ENCODE measurements at places on chromosomes 7 and 10.

DNA sequence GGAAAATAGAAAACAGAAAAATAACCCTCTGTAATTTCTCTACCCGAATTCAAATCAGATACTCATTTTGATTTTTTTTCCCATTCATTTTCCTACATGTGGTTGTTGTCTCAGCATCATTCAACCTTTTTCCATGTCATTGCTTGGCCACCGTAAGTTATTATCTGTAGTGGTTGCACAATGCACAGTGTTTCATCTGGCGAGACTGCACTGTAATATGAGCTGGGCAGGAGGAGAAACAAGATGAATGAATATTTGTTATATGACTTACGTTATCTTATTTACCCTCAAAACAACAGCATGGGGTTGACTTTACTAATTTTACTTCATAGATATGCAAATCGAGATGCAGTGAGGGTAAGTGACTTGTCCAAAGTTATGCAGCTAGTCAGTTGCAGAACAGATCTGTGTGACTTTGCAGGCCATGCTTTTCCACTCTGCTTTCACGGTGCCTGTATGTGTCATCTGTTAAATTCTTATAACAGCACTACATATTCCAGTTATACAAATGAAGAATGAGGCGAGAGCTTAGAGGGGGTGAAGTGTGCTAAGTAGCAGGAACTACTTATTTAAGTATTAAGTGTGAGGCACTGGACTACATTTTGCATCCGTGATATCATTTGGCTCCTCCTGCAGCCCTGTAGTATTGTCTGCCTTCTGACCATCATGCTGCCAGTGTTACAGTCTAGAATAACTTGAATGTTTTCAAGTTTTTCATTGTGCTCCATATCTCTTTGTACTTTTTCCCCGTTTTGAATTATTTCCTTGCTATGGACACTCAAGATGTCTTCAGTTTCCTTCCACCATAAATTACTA is 56.7 kb downstream of the ZMYND11 start:
- peak; percentile 68 for DNase-seq

- no peak for DNase-seq
Observed at GRCh38 chr10:101052285-101052684, 9.5 kb upstream of the KAZALD1 start.

DNA sequence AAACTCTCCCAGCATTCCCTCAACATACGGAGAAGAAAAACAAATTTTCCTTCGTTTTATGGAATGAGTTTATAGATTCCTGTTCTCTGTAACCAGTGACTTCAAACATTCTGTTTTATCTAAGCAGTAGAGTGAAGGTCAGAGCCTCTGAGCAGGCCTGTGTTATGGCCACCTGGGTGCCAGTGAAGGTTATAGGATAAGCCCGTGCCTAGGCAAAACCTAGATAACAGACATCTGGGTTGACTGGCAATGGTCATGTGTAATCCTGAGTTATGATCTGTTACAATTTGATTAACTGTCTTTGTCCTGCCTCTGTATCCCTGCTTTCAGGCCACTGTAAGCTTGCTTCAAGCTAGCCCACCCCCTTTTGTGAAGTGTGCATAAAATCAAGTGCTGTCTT is 8.3 kb downstream of the LSM5 start:
- no peak for DNase-seq

DNA sequence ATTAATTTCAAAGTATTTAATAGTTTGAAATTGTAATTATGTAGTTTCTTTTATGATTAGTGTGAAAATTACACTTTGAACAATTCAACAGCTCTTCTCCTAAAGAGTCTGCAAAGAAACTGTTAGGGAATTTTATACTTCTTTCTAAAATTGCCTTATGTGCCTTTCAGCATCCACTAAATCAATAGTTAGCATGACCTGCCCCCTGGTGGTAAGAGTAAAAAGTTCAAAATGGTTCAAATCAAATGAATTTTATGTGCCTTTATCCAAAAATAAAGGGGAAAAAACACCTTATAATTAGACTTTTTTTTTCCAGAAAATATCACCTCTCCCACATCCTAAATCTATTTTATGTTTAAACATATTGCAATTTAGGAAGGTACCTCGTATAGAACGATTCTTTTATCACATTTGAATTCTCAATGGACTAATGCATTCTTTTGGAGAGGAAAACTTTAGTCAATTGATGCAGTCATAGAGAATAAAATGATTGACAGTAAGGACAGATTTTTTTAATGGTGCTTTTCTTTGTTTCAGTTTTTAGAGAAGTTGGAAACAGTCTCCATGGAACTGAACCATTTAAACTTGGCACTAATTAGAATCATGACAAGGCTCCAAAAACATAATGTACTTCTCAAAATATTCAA is 163.7 kb downstream of the SEMA3D start:
- DNase-seq = peak; percentile 16

GRCh38 chr10:62177111-62177510 is 91.5 kb downstream of the RTKN2 start:
- DNase-seq = no peak

GRCh38 chr10:103597003-103597402 is 103.5 kb downstream of the NEURL1 start:
- no peak for DNase-seq

- DNase-seq = no peak
Observed at GRCh38 chr7:12291870-12292269, 80.8 kb downstream of the TMEM106B start.

DNA sequence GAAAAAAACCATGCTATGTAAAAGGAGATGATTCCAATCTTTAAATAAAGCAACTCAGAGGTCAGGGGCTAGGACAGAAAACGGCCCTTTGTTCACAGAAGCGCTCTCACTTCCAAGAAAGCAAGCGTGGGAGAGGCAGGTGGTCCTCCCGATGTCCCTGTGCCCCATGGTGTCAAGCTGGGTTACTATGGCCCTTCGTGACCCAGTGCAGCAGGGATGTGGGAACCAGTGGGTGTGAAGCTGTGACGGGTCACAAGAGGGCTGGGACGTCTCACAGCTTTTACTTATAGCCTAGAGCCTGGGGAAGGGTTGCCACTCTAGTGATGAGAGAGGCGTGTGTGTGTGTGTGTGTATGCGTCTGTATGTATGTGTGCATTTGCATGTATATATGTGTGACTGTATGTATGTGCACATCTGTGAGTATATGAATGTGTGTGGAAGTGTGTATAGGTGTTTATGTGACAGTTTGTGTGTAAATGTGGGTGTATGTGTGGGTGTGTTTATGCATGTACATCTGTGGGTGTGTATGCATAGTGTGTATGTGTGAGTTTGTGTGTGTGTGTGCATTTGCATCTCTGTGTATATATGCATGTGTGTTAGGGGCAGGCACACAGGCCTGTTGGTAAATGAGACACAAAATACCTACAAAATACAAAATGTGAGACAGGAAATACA is 25.2 kb downstream of the HTRA1 start:
- no peak for DNase-seq

GRCh38 chr10:101619983-101620382 is 31.9 kb downstream of the DPCD start:
- DNase-seq = no peak

DNA sequence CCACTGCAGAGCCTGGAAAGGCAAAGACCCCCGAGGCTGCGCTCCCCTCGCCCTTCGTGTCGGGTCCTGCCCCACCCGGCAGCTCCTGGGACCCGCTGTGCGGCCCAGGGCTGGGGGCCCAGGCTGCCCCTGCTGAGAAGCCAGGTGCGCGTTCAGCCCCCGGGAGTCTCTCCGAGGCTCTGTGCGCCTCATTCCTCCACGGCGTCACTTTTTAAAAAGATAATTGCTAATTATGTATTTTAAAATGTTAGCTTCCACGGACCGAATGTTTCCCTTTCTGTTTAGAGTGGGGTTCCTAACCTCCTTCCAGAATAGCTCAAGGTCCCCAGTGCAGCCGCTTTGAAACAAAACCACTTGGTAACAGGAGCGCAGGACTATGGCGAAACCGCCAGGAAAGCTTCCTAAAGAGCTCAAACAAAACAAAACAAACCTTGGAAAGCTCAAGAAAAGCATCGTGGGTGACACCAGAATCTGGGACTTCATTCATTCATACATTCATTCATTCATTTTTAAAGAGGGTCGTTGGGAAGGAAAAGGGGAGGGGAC is 45.6 kb downstream of the PDIA4 start:
- DNase-seq = peak; percentile 21

DNA sequence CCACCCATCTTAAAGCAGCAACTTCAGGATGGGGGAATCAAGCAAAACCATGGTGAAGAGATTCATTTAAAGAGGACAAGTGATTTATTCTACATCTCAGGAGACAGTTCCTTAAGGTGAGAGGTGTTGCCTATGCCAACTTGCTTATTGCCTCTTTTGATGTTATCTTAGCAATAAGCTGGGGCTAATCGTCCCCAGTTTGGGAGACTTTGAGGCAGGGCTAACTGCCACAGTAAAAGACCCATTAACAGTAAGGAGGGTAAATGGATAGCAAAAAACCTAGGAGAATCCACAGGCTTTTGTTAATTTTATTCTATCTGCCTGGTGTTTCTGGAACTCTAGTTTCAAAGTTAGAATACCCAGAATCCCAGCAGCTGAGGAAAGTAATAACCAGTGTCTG is 22.1 kb upstream of the HERPUD2 start:
- no peak for DNase-seq

DNA sequence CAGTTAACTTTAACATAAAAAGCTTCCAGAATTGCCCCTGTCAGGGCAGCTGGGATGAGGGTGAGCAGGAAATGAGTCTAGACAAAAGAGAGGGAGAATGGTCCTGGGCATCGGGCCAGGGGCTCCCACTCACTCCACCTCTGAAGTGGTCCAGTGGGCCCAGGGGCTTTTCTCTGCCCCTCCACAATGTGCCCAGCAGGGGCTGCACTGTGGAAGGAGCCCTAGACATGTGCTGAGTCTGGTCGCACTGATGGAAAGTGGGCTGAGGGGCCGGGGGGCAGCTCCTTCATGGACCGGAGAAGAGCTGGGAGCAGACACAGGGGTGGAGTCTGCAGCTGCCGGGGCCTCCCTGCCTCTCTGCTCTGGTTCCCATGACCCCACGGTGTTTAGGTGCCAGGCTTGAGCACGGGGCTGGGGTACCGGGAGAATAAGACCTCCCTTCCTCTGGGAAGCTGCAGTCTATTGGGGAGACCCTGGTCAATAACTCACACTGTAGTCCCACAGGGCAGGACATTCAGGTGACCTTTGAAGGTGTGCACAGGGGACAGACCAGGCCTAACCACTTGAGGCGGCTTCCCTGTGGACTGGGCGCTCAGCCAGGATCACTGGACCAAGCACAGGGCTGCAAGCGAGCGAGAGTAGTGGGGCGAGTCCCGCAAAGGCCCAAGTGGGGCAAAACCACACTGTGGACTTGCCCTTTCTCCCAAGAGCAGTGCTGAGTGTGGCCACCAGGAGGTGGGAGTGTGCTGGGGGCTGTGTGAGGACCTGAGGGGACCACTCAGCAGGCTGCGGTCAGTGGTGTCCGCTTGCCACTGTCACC is 6.1 kb downstream of the ADCY1 start:
- no peak for DNase-seq

GRCh38 chr7:158469396-158470051 is 118.1 kb downstream of the PTPRN2 start:
- DNase-seq = no peak

DNA sequence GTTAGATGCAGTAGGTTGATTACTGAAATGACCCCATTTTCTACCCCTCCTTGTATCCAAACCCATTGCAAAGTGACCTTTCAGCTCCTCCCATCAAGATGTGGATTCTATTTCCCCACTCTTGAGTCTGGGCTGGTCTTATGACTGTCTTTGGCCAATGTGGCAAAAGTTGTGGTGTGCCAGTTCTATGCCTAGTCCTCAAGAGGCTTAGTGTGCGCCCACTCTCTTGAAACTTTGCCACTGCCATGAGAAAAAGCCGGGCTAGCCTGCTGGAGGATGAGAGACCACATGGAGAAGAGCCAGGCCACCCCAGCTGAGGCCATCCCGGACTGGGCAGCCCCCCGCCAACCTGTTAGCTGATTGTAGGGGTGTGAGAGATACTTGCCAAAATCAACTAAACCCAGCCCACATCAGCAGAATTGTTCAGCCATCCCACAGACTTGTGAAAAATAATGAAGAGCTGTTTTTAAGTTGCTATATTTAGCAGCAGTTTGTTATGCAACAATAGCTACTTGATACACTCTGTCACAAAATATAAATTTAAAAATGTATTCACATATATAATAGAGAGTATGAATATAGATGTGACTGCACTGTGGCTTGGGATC is 131.0 kb upstream of the PALS2 start:
- DNase-seq = no peak

GRCh38 chr10:131093795-131094366 is 217.6 kb downstream of the TCERG1L start:
- DNase-seq = no peak

- DNase-seq = no peak
Observed at GRCh38 chr7:3042861-3043489, 692 bp downstream of the CARD11 start.

DNA sequence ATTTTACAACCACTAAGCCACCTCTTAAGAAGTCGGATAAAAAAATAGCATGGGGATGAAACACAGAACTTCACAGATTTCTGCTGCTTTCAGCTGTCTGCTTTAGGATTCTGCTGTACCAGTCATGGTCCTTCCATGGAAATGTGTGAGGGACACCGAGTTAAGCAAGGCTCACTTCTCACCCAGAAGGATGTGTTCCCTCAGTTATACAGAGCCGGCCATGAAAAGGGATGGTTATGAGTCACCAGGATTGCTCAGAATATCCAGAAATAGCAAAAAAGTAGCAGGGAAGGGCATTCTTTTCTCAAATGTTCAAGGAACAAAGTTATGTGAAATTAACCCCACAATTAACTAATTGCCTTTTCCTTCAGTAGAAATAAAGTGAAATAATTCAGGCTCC is 124.4 kb downstream of the AMPH start:
- DNase-seq = no peak

DNA sequence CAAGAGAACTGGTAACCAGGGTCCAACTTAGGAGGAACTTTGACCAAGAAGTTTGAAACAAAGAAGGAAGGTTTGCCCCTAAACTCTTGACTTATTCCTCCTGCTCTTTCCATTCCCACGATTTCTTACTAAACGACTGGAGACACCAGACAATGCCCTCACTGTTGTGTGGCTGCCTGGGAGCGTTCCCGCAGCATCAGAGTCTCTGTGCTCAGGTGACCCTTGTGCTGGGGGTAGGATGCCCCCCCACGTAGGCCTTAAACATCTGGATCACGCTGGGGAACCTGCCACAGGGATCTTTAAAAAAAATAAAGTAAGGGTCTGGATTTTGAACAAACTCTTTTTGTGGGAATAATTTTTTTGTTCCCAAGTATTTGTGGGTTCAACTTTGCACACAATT is 30.1 kb upstream of the CTBP2 start:
- DNase-seq = no peak

DNA sequence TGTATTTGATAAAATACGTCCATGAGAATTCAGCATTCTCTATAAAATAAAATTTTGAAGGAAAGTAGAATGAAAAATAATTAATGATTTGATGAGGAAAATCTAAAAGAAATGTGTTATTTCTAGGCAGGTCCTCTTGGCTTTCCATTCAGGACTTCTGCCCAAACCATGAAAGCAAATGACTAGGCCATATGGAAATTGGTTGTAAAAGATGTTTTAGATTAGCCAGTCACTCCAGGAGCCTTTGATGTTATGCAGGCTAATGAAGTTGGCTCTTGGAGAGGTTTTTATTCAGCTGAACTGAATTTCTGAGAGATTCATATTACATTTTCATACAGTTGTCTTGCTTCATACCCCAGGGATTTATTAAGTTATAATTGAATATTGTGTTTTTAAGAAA is 452.8 kb downstream of the SDK1 start:
- DNase-seq = peak; percentile 88

- DNase-seq = no peak
Observed at GRCh38 chr7:47924266-47924665, 24.0 kb downstream of the PKD1L1 start.

GRCh38 chr7:105487579-105488571 is 34.2 kb downstream of the PUS7 start:
- no peak for DNase-seq

- DNase-seq = no peak
Observed at GRCh38 chr7:41745451-41745850, 42.6 kb upstream of the INHBA start.
